Neural crest cell (in vitro differentiated cells): ENCODE measurements at places on chromosomes 16 and 17. TPM values are rescaled to one million over a fixed set of nuclear protein-coding genes. Genes with fewer than 3 reads are reported as not detected.

COX6A2 gene
- not detected in 2 replicates for total RNA-seq

FGF11 gene
- total RNA-seq, result 6.0 and 6.5 TPM in 2 replicates

CRYM gene
- total RNA-seq, result 1.2 and 2.2 TPM in 2 replicates

C16orf92 gene
- not detected in 2 replicates for total RNA-seq

SCGB1C2 gene
- not detected in 2 replicates for total RNA-seq

WNT3 gene
- 8.4 and 9.3 TPM in 2 replicates for total RNA-seq

TBX4 gene
- not detected in 2 replicates for total RNA-seq

ABCC11 gene
- total RNA-seq, result 0.09 and 0.20 TPM in 2 replicates

DDX52 gene
- 56.4 and 58.0 TPM in 2 replicates for total RNA-seq

PALB2 gene
- 25.6 and 26.6 TPM in 2 replicates for total RNA-seq

NOMO2 gene
- 84.7 and 86.7 TPM in 2 replicates for total RNA-seq

- no peak overlapping the region for H3K4me3 ChIP-seq
- H3K36me3 ChIP-seq, result no peaks in the 10 kb centered on the region
- H3K27me3 ChIP-seq, result peaks cover 8% of the 10 kb centered on the region
- H3K27ac ChIP-seq, result peak overlapping the region; percentile 4
- H3K4me1 ChIP-seq, result peaks cover 10% of the 10 kb centered on the region
These were observed 194.9 kb upstream of the RBFOX1 start for GRCh38 chr16:7137560-7138330.

DNA sequence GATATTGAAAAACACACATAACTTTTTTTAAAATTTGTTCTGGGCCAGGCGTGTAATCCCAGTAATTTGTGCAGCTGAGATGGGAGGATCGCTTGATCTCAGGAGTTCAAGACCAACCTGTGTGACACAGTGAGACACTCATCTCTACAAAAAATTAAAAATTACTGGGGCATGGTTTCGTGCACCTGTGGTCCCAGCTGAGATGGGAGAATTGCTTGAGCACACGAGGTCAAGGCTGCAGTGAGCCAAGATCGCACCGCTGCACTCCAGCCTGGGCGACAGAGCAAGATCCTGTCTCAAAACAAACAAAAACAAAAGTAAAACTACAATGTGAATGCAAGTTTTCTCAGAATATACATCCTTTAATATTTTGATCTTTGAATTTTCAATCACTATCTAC lies 15.1 kb downstream of the C16orf54 start:
- H3K36me3 ChIP-seq, result no peaks in the 10 kb centered on the region
- H3K27me3 ChIP-seq, result peaks cover 2% of the 10 kb centered on the region
- H3K4me3 ChIP-seq, result no peak overlapping the region
- DNase-seq, result no peak
- peaks cover 4% of the 10 kb centered on the region for H3K4me1 ChIP-seq
- no peak overlapping the region for H3K27ac ChIP-seq

DNA sequence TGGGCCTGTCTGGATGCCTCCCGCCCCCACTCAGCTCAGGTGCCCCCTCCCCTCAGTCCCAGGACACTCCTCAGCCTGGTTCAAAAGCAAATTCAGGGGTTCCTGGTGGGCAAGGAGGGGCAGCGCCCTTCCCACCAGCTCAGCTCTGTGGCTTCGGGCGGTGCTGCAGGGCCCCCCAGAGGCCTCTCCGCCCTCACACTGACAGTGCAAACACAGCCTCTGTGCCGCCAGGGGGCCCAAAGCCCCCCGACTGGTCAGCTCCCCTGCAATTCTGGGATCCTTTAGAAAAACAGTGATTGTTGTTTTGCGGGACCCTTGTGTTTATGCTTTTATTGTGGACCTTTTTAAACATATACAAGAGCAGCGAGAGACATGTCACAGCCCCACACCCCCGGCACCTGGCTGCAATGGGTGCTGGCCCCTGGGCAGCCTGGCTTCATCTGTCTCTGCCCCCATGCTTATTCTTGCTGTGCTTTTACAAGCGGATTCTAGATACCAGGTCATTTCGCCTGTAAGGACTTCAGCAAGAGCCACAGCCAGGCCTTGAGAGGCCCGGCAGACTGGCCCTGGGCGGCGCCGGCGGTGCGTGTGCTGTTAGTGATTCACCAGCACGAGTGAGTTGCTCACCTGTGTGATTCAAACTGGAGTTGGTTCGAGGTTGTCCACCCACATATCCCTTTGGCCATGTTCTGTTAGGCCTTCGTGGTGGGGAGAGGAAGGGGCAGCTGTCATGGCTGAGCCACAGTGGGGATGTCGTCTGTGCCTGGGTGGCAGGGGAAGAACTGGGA lies 21.2 kb downstream of the ZNF469 start:
- no peak overlapping the region for H3K27ac ChIP-seq
- no peaks in the 10 kb centered on the region for H3K36me3 ChIP-seq
- DNase-seq, result no peak
- H3K27me3 ChIP-seq, result no peaks in the 10 kb centered on the region
- H3K4me3 ChIP-seq, result no peak overlapping the region
- peaks cover 11% of the 10 kb centered on the region for H3K4me1 ChIP-seq

DNA sequence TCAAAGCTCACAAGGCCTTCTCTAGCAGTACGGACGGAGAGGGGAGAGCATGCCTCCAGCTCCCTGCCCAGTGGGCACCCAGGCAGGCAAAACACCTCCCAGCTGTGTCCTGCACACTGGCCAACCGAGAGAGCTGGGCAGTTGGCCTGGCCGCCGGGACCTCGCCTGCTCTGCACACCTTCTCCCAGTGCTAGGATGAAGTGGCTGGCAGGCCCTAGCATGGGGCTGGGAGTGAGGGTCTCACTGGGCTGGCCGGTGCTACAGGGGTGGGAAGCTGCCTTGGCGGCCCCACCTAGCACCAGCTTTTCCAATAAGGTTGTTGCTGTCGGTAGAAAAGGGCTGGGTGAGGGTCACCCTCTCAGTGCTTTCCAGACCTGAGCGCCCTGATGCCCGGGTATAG lies 60.2 kb downstream of the SDK2 start:
- DNase-seq, result no peak
- no peak overlapping the region for H3K4me3 ChIP-seq
- no peaks in the 10 kb centered on the region for H3K27me3 ChIP-seq
- H3K36me3 ChIP-seq, result no peaks in the 10 kb centered on the region

DNA sequence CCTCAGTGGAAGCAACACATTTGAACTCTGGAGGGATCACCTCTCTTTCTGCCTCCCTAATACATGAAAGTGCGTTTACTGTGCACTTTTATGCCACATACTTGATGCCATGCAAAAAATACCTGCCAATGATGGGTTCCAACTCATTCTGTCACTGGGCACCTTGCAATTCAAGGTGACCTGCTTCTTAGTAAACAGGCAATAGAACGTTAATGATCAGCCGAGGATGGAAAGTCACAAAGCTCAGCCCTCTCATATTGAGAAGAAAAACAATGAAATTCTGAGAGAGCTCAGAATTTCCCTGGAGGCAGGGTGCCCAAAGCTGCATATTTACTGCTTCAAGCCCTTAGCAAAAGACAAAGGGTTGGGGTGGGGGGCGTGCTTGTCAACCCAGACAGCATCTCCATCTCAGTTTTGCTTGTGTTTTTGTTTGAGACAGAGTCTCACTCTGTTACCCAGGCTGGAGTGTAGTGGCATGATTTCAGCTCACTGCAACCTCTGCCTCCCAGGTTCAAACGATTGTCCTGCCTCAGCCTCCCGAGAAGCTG lies 23.2 kb downstream of the LITAF start:
- no peak overlapping the region for H3K4me3 ChIP-seq
- H3K27ac ChIP-seq, result no peak overlapping the region
- H3K36me3 ChIP-seq, result no peaks in the 10 kb centered on the region
- H3K4me1 ChIP-seq, result peaks cover 38% of the 10 kb centered on the region
- no peaks in the 10 kb centered on the region for H3K27me3 ChIP-seq

- no peaks in the 10 kb centered on the region for H3K36me3 ChIP-seq
- H3K4me1 ChIP-seq, result peaks cover 7% of the 10 kb centered on the region
- no peaks in the 10 kb centered on the region for H3K27me3 ChIP-seq
- H3K27ac ChIP-seq, result no peak overlapping the region
- no peak overlapping the region for H3K4me3 ChIP-seq
These were observed 142.8 kb downstream of the WWOX start for GRCh38 chr16:78242239-78242630.

DNA sequence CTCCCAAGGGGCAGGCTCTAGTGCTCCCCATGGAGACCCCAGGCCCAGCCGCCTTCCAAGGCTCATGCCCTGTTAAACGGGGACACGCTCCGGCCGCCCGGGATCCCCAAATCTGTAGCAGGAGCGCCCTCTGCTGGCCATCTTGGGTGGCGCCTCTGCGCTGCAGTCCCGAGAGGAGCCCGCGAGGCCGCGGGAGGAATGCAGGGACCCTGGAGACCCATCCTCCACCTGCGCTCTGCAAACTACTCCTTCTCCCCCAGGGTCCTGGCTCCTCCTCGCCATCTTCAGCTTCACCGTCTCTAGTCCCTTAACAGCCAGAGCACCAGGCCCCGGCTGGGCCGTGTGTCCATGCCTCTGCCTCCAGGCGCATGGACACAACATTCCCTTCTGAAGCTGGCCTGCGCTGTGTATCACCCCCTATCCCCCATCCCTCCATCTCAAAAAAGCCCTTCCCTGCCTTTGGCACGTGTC lies 23.6 kb upstream of the KRT17 start:
- H3K4me1 ChIP-seq, result peaks cover 18% of the 10 kb centered on the region
- DNase-seq, result peak; percentile 99
- H3K27me3 ChIP-seq, result no peaks in the 10 kb centered on the region
- H3K27ac ChIP-seq, result no peak overlapping the region
- no peaks in the 10 kb centered on the region for H3K36me3 ChIP-seq

GRCh38 chr16:5900046-5900445 lies 802.5 kb upstream of the EEF2KMT start:
- H3K4me3 ChIP-seq, result no peak overlapping the region
- no peak overlapping the region for H3K27ac ChIP-seq
- H3K27me3 ChIP-seq, result peaks cover 8% of the 10 kb centered on the region
- no peaks in the 10 kb centered on the region for H3K4me1 ChIP-seq
- no peaks in the 10 kb centered on the region for H3K36me3 ChIP-seq
- DNase-seq, result no peak

DNA sequence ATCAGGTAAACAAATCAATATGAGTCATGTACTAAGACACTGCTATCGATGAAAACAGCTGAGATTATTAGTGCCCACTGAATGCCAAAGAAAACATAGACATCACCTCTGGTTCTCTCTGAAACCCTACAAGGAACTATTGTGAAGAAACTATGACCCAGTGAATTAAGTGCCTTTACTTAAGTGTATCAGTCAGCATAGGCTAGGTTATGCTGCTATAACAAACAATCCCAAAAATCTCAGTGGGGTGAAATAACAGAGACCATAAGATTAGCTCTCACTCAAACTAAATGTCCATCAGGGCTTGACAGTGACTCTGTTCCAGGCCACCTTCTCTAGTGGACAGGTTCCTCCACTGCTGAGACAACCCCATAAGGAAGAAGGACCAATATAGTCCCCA lies 57.7 kb upstream of the KDM8 start:
- H3K4me3 ChIP-seq, result no peak overlapping the region
- no peaks in the 10 kb centered on the region for H3K4me1 ChIP-seq
- H3K27ac ChIP-seq, result no peak overlapping the region
- H3K27me3 ChIP-seq, result peaks cover 14% of the 10 kb centered on the region

GRCh38 chr16:82379551-82379950 lies 209.5 kb upstream of the MPHOSPH6 start:
- no peak overlapping the region for H3K4me3 ChIP-seq
- no peak for DNase-seq
- H3K27ac ChIP-seq, result no peak overlapping the region

GRCh38 chr17:71398800-71399219 lies 722.0 kb upstream of the SOX9 start:
- no peaks in the 10 kb centered on the region for H3K27me3 ChIP-seq
- DNase-seq, result no peak
- H3K4me3 ChIP-seq, result no peak overlapping the region
- H3K36me3 ChIP-seq, result no peaks in the 10 kb centered on the region

DNA sequence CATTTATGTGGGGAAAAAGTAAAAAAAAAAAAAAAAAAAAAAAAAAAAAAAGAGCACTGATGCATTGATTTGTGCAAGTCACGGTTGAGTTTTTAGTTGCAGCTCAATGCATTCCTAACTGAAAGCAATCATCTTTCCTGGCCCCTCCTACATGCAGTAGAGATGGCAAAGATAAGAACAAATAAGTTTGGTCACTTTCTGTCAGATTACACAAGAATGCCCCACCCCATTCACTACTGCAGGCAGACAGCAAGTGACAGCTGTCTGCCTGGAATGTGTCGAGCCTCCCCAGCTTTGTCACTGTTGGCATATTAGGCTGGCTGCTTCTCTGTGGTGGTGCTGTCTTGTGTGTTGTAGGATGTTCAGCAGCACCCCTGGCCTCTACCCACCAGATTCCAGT lies 243.5 kb downstream of the FOXL1 start:
- no peak for DNase-seq
- H3K27me3 ChIP-seq, result peaks cover 42% of the 10 kb centered on the region
- no peak overlapping the region for H3K27ac ChIP-seq
- H3K36me3 ChIP-seq, result no peaks in the 10 kb centered on the region

GRCh38 chr16:86110726-86111125 lies 211.8 kb downstream of the IRF8 start:
- no peak overlapping the region for H3K4me3 ChIP-seq
- no peak overlapping the region for H3K27ac ChIP-seq
- H3K36me3 ChIP-seq, result no peaks in the 10 kb centered on the region

DNA sequence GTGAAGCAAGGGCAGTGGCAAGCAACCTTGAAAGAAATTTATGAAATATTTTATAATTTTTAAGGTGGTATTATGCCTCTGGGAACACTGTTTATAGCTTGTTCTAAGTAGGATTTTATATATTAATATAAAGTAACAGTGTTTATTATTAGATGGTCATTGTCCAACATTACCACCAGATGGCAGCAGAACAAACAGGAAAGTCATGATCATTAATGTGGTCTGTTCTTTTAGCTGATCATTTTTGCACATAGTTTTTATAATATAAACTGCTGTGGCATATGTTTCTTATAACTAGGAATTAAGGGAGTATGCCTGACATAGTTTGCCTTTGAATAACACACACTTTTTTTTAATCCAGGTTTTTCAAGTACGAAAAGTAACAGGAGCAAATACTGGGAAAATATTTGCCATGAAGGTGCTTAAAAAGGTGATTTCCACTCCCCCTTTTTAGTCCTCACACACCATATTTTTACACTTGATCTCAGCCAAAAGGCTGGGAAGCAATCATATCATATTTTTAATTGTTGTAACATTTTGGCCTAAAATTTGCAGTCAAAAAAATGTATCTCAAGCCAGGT lies 21.4 kb downstream of the RPS6KB1 start:
- no peaks in the 10 kb centered on the region for H3K27me3 ChIP-seq
- peaks cover 7% of the 10 kb centered on the region for H3K36me3 ChIP-seq
- no peak overlapping the region for H3K4me3 ChIP-seq
- no peak for DNase-seq
